Stimulated activated CD4-positive, alpha-beta T cell treated with anti-CD3 and anti-CD28 coated beads, Interleukin-1b, Interleukin-23, amount 100 ng/mL, for 1 hour (primary cell): ENCODE measurements at places on chromosomes 2 and 18.

GRCh38 chr18:10588975-10589374 lies 63.1 kb downstream of the NAPG start:
- DNase-seq, result no peak

DNA sequence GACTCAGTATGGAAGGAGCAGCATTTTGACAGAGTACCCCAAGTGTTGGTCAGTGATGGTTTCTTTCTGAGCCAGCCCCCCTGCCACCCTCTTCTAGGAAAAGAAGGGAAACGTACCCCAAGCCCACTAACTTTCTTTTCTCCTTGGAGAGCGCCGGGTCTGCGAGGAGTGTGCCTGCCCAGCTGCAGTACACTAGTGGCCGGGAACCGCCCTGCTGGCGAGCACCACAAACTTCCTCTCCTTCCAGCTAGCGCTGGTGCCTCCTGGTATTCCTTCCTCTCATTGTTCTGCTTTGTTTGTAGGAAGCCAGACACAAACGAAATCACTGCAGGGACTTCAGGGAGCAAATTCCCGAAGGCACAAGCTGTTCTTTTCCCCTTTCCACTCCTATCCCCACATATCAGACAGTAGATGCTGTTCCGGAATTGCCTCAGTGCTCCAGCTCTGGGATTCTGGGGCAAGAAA lies 1.8 kb downstream of the CCDC85A start:
- no peak for DNase-seq

DNA sequence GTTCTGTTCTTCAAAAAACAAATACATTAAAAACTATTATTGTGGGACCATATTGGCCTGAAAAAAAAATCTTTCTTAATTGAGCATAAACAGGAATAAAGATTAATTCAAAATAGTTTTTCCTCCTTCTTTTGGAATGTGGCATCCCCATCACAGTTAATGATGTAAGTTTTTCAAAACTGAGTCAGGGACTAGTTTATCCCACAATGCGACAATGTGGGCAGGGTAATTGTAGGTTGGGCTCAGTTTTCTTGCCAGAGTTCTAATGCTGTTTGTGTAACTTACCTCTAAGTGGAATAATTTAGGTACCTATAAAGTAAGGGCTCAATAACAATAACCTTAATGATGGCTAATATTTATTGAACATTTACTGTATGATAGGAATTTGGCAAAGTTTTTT lies 82.0 kb downstream of the PMS1 start:
- DNase-seq, result no peak

DNA sequence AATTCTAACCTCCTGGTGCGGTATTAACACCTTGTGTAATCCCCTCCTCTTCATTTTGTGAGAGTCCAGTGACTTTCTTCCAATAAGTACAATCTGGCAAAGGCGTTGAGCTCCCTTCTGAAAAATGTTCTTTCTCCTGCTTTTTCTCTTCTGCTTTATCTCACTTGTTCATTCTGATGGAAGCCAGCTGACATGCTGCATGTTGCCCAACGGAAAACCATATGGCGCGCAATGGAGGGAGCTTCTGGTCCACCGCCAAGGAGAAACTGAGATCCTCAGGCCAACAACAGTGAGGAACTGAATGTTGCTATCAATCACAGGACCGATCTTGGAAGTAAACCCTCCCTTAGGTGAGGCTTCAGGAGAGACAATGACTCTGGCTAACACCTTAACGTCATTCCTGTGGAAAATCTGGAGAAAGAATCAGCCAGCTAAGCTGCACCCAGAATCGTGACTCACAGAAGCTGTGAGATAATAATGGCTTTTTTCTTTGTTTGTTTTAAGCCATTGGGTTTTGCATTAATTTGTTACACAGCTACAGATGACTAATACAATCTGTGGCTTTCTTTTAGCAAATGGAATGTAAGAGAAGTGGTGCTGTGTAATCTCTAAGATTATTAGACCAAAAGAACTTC lies 1323.9 kb upstream of the DDX18 start:
- no peak for DNase-seq

GRCh38 chr2:220275454-220275853 lies 648.0 kb downstream of the SLC4A3 start:
- no peak for DNase-seq

DNA sequence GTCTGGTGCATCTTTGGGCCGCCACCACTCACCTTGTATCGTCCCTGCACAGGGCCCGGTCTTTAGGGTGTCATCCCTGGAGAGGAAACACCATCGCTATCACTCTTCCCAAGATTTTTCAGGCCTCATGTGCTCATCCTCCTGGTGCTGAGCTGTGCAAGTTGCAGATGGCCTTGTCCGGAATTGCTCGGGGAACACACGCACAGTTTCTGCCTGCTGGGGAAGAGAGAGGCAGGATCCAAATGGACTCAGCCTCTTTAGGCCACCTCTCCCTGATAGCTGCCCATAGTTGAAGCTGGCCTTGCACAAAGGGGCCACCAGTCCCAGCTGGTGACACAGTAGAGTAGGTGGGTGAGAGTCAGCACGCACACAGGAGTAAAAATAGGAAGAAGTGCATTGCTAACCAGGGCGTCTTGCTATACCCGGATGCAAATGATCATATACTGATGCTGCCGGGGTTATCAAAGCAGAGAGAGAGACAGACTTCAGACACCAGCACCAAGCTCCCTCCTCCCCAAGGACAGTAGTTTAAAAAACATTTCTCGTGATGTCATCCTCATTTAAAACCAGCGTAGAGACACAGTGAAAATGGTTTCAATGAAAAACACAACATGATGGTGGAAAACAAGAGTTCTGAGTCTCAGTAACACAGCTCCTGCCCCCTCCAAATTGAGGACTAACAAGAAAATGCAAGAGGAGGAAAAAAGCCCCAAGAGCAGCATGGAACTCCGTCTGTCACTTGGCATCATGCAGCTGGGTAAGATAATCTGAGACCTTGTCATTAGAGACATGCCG lies 147.5 kb upstream of the NCK2 start:
- no peak for DNase-seq

GRCh38 chr2:3954261-3954660 lies 250.9 kb downstream of the DCDC2C start:
- DNase-seq, result no peak

GRCh38 chr18:55321265-55322177 lies 266.5 kb downstream of the TCF4 start:
- no peak for DNase-seq

DNA sequence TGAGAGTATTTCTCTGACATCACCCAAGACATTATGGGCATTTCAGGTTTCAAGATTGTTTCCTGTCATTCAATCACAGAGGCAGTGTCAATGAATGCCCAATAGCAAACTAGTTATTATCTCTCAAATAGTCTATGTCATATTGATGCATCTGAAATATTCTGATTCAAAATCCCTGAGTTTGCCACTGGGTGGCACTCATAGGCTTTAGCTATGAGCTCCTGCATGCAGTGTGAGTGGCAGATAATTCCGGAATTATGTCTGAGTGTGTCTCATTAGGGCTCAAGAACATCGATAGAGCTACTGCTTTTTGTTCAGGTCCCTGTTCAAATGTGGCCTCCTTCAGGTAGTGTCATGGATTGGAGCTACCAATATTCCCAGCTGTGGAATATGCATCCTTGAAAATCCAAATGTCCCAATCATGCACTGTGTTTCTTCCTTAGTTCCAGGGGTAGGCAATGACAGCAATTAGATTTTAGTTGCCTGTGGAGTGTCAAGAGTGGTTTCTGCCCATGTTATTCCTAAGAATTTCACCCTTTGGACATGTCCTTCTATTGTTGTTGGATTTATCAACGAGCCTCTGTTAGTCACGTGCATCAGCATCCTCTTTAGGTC lies 7.8 kb upstream of the OR6B3 start:
- no peak for DNase-seq

GRCh38 chr2:110783196-110783873 lies 51.0 kb downstream of the ACOXL start:
- no peak for DNase-seq

GRCh38 chr2:224947566-224947965 lies 94.7 kb downstream of the DOCK10 start:
- DNase-seq, result no peak
